ENCODE measurements at places on chromosomes 7 and 10. TPM values are rescaled to one million over a fixed set of nuclear protein-coding genes. Genes with fewer than 3 reads are reported as not detected.

GRCh38 chr7:100374601-100375000 is 1.3 kb downstream of the PILRA start:
- DNase-seq, result no peak

Gene CLDN3
- not detected for total RNA-seq

- no peak for DNase-seq
These were observed 288.2 kb downstream of the GLRX3 start for GRCh38 chr10:130424418-130424817.

GRCh38 chr7:67343572-67343971 is 346.9 kb downstream of the TYW1 start:
- DNase-seq, result no peak

DNA sequence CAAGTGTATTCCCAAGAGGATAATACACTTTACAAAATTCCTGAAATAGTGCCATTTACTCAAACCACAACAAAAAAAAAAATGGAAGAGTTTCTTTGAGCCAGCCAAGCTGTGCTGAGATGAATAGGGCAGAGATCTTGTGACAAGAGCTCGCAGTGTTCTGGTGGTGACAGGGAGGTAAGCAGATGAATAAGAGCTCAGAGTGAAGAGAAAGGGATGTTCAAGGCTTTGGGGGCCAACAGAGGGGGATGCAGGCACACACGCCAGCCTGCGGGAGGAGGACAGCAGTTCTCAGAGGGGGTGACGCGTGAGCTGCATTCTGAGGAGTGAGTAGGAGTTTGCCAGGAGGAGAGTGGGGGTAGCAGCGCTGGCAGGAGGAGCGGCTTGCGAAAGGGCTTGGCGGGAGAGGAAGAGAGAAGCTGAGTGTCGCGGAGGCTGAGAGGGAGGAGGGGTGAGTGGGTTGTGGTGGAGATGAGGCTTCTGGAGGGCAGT is 194.4 kb upstream of the IMMP2L start:
- DNase-seq, result no peak

Gene EEPD1
- 4.4 TPM for total RNA-seq

Gene ASAH2
- 1.1 TPM for total RNA-seq

DNA sequence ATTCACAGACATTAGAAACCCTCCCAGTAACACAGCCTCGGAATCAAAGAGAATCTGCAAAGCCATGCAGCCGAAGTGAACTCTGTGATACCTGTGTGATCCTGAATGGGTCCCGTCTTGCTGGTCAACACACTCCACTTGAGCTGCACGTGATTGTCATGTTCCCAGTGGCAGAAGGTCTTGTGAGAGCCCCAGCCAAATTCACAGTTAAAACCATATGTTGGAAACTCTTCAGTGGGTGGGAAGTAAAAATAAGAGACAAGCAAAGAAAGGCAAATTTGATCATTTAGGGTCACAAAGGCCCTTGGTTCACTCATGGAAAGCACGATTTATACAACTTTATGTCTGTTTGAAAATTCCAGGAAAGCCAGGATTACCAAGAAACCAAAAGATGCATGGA is 142.3 kb downstream of the NRP1 start:
- DNase-seq, result no peak

Gene MGAM2
- not detected for total RNA-seq

GRCh38 chr10:117165538-117166417 is 27.7 kb upstream of the VAX1 start:
- DNase-seq, result no peak

Gene PRTFDC1
- 0.52 TPM for total RNA-seq

Gene SORBS1
- 1.4 TPM for total RNA-seq

DNA sequence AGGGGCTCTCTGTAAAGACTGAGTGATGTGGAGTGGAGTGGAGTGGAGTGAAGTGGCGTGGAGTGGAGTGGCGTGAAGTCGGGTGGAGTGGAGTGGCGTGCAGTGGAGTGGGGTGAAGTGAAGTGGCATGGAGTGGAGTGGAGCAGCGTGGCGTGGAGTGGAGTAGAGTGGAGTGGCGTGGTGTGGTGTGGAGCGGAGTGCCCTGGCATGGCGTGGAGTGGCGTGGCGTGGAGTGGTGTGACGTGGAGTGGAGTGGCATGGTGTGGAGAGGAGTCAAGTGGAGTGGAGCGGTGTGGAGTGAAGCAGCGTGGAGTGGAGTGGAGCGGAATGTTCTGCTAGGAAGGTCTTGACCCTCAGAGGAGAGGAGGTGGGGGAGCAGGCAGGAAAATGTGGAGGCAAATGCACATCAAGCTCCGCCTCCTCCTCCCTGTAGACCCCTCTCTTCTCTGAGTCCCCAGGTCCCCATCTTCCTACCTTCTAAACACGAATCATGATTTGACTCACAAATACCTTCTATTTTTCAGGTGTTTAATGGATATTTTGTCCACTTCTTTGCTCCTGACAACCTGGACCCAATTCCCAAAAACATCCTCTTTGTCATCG is 19.9 kb downstream of the ITIH2 start:
- DNase-seq, result no peak

DNA sequence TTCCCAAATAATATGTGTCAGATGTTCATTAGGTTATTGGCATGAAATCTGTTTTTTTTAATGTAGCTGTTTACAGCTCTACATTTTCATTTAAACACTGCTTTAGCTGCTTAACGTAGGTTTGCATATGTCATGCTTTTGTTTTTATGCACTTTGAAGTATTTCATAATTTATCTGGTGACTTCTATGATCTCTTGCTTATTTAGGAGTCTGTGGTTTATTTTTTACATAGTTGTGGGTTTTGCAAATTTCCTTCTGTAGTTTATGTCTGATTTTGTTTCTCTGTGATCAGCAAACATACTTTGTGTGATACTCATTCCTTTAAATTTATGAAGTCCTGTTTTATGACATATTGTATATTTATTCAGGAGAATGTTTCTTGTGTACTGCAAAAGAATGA is 606.5 kb upstream of the PFKP start:
- no peak for DNase-seq

Gene DPYSL4
- 0.96 TPM for total RNA-seq

DNA sequence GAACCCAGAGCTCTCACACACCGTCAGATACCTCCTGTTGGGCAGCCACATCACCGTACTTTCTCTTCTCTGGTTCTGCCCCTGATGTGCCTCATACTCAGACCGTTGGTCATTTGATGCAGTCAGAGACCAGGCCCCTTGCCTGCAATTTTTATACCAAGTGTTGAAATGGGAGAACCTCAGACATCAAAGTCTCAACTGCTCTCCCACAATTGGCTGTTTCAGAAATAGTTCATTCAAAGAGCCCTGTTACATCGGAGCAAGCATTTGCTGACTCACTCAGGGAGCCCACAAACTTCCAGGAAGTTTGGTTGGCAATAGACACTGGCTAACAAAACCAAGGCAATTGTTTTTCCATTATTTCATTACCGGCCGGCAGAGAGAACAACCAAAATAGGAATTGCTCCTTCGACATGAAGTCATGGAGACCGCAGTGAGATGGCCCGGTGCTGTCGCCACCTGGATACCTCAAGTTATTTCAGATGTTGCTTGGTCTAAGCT is 33.5 kb upstream of the ADAM12 start:
- no peak for DNase-seq

DNA sequence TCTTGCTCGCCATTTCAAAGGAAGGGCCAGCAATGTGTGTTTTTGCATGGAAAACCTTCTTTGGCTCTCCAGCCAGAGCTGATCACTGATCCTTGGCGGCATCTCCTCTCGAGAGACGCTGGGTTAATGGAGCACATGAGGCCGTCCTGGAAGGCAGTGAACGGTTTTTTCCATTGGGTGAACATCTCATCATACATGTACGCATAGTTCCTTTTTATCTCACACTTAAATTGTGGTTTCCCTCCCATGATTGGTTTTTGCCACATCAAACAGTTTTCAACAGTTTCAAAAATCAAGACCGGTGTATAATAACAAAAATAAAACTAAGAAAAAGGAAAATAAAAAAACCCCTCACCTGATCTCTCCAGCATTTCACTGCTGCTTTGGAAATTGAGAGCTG is 276.4 kb downstream of the TCF7L2 start:
- DNase-seq, result no peak

Gene LLCFC1
- not detected for total RNA-seq

DNA sequence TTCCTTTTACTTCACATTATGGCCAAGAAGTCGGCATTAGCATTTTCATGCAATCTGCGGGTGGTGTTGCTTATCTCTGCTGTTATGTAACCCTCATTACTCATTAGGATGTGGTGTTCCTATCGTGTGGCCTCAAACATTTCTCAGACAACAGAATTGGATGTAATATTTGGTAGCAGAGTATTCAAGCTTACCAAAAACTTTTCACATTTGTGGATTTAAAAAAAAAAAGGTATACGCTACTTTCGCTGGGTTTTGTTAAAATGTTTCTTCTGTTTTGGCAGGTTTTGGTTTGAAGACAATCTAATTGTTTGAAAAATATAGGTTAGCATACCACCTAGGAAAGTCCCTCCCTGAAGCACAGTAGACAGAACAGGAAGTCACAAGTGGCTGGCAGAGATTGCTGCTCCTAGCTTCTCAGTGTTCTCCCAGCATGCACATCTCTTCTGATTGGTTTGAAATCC is 128.8 kb downstream of the GATA3 start:
- DNase-seq, result peak; percentile 81

Gene SEMA3A
- 0.50 TPM for total RNA-seq

Gene GOLGA7B
- total RNA-seq, result 4.5 TPM

GRCh38 chr10:3791974-3792633 is 7.1 kb upstream of the KLF6 start:
- no peak for DNase-seq

- DNase-seq, result peak; percentile 18
These were observed 169.5 kb upstream of the PFKP start for GRCh38 chr10:2897619-2898508.

Gene CUEDC2
- total RNA-seq, result 25.6 TPM

Gene MINDY3
- total RNA-seq, result 40.6 TPM
